HTR-8/SVneo (cell line): ENCODE measurements at places on chromosomes 1 and 21.
A peak's percentile ranks its signal among the peaks of the same experiment; 100 is the strongest.

DNA sequence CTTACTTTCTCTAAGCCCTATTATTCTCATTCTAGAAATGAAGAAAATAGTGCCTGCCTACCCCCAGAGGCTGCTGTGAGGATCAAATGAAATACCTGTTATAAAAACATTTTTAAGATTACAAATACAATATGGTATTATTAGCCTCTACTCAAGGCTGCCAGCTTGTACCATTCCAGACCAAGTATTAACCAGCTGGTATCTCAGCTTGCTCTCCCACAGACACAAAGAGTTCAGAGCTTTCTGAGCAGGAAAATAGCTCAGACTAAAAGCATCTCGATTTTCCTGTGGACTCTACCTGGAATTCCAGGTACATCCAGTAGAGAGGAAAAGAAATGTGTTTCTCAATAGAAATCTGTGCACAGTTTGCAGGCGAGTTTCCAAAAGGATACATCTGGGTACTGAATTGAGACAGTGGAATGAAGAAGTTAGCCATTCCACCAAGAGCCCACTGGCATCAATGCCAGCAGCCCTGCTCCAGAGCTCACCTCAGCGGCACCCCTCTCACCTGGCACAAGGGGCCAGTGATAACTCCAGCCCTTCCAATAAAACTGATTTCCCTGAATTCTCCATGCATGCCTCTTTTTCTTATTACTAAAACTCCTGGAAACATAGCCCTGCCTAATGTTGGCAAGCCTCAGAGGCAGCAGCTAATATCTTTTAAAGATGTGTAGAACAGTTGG is 31.0 kb downstream of the TGFBR3 start:
- no peak for DNase-seq

- no peak for DNase-seq
Measured at GRCh38 chr1:97412166-97412565, 508.7 kb downstream of the DPYD start.

DNA sequence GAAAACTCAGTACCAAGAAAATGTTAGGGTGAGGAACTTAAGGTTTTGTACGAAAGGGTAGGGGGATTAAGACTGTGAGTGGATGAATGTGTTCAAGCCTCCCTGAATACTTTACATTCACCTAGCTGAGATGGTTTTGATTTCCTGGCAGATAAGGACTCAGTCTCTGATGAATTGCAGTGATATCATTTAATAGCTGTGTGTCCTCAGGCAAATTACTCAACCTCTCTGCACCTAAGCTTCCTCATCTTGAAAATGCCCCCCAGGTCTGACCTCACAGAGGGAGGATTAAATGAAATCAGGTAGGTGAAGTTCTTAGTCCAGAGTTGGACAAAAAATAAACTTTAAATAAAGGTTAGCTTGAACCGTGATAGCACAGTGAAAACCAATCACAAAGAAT is 48.4 kb downstream of the CAMK2N1 start:
- no peak for DNase-seq

- no peak for DNase-seq
Measured at GRCh38 chr1:31498376-31499040, 77.8 kb upstream of the TINAGL1 start.

GRCh38 chr1:175514387-175514953 is 228.9 kb downstream of the TNR start:
- DNase-seq: no peak

- no peak for DNase-seq
Measured at GRCh38 chr1:211653959-211654496, 21.4 kb downstream of the NEK2 start.

GRCh38 chr1:160193091-160193819 is 2.9 kb downstream of the CASQ1 start:
- DNase-seq: peak; percentile 60

- no peak for DNase-seq
Measured at GRCh38 chr1:56098946-56099345, 480.4 kb downstream of the PLPP3 start.

DNA sequence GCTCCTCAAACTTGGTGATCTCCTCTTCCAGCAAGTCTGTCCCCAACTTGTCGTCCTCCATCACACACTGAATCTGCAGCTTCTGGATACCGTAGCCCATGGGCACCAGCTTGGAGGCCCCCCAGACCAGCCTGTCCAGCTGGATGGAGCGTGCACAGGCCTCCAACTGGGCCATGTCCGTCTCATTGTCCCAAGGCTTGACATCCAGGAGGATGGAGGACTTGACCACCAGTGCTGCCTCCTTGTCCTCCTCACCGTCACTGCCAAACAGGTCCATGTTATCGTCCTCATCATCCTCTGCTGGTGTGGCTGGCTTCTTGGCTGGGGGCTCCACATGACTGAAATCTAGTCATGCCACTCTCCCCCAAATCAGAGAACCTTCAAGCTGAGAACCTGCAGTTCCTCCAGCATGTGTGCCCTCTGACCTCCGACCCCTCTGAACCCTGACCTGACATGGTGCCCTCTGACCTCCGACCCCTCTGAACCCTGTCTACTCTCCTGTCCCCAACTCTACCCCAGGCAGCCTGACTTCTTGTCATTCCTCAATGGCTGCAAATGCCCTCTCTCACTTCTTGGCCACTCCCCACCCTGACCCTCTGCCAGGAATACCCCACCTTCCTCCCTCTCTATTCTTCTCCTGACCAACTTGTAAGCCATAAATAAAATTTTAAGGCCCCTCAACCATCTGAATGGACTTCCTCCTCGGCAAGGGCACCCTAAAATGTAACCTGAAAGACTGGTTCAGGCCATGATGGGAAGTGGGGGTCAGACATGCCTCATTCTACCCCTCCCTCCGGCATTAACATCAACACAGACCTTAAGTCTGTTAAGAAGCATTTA is 275.7 kb upstream of the C1orf174 start:
- DNase-seq: no peak

GRCh38 chr1:65904681-65905083 is 112.0 kb downstream of the PDE4B start:
- DNase-seq: no peak

DNA sequence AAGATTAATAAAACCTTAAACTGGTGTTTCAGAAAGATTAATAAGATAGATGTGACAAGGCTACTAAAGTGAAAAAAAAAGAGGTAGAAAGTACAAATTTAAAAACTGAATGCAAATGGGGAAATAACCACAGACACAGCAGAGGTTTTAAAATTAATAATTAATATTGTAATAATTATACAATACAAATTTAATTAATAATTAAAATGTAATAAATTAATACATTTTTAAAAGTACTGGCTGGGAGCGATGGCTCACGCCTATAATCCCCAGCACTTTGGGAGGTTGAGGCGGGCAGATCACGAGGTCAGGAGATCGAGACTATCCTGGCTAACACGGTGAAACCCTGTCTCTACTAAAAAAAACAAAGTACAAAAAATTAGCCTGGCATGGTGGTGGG is 26.8 kb downstream of the CD2 start:
- DNase-seq: no peak

GRCh38 chr1:228452194-228453021 is 34.8 kb upstream of the RNF187 start:
- no peak for DNase-seq

DNA sequence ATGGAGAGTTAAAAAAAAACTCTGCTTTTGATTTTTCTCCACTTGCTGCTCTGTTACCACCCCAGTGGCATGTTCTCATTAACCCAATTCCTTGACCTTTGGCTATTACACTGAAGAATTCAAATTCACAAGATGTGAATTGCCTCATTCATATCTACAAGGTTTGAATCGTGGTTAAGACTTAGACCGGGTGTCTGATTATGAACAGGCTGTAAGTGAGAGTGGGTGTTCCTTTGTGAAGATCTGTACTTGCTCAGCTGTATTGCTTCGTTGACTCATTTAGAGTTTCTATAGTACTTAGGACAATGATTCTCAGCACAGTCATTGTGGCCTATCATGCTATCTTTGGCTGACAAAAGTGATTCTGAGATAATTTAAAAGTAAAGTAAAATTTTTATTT is 36.4 kb downstream of the DNM3 start:
- DNase-seq: no peak

GRCh38 chr1:159939678-159940002 is 5.8 kb downstream of the IGSF9 start:
- DNase-seq: no peak

- no peak for DNase-seq
Measured at GRCh38 chr1:165235777-165236291, 120.7 kb downstream of the LMX1A start.

- DNase-seq: no peak
Measured at GRCh38 chr1:22810378-22810777, 99.7 kb downstream of the EPHB2 start.

DNA sequence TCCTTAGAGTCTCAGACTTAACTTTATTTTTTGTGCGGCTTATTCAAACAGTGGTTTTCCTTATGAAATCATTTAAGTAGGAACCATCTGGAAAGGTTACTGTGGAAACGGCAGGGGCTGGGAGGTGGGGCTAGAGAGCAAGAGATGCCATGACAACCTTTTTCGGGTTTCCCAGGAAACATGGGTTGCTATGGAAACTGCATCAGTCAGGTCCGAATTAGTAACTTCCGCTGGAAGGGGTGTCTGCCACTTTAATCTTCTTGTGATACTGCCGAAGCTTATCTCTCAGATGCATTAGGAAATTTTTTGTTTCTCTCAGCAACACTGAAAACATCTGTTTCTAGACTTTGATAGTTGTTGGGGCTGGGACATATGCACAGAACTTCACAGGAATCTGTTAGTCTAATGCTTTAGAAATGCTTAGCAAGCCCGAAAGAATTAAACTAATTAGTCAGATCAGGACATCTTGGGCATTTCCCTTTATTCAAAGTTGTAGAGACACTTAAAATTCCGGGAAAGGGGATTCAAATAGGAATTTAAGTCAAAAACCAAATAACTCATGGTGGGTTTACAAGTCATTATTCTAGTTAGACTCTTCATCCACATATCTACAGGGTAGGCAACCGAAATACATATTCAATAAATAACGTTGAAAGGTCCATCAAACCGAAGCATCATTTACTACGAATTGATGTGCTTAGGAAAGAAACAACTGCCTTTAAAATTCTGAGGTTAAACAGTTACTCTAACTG is 2.6 kb downstream of the KCNA3 start:
- DNase-seq: no peak

- no peak for DNase-seq
Measured at GRCh38 chr1:24986372-24986965, 56.4 kb upstream of the RUNX3 start.

GRCh38 chr1:226946285-226946684 is 6.2 kb downstream of the COQ8A start:
- no peak for DNase-seq

GRCh38 chr1:110690709-110691365 is 16.1 kb upstream of the KCNA3 start:
- DNase-seq: no peak

DNA sequence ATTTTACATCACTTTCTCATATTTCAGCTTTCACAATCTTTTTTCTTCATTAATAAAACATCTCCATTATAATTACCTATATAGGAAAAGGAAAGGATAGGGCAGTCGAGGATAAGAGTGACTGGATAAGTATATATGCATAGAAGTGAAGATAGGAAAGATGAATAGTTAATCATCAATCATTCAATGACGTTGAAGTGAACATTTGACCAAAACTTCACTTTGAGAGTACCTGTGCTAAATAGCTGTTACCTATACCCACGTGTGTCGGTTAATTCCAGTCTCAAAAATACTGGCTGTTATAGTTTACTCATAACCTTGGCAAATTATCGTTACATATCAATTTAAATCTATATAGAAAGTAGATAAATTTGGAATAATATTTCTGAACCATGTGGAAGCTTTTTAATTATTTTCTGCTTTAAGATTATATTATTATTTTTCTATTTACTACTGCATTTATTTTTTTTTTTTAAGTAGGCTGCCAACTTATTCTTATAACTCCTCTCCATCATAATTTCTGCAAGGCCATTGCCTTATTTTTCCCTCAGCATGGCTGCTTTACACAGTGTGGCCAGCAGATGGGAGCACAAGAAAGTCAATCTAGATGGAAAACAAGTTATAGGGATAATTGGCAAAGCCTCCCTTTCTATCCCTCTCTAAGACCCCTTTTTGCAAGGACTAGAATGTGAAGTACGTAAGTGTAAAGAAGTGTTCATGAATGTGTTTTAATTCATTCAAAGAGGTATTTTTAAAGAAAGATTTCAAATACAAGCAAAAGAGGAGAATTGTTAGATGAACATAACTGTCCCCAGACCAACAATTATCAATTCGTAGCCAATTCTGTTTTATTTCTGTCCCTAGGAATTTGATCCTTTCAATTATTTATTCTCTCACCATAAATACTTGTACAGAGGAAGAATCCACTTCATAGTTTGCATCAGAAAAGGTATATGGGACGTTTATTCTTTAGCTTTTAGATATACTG is 290.4 kb downstream of the KCNT2 start:
- DNase-seq: no peak

DNA sequence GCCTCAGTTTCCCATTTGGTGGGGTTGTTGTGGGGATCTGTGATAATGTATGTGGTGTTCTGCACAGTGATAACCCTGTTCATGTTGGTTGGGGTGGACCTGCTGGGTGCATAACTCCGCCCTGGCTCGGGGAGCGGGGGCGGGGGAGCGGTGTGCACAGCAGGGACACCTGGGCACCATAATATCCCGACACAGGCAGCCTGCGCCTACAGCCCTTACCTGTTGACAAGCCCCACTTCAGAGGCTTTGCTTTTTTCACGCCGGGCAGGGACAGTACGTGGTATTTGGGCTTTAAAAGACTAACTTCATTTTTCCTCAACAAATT is 48.0 kb upstream of the ACOT11 start:
- DNase-seq: no peak

- no peak for DNase-seq
Measured at GRCh38 chr1:94614996-94615395, 73.4 kb upstream of the F3 start.

- DNase-seq: no peak
Measured at GRCh38 chr1:181809991-181810545, 251.4 kb downstream of the ZNF648 start.

DNA sequence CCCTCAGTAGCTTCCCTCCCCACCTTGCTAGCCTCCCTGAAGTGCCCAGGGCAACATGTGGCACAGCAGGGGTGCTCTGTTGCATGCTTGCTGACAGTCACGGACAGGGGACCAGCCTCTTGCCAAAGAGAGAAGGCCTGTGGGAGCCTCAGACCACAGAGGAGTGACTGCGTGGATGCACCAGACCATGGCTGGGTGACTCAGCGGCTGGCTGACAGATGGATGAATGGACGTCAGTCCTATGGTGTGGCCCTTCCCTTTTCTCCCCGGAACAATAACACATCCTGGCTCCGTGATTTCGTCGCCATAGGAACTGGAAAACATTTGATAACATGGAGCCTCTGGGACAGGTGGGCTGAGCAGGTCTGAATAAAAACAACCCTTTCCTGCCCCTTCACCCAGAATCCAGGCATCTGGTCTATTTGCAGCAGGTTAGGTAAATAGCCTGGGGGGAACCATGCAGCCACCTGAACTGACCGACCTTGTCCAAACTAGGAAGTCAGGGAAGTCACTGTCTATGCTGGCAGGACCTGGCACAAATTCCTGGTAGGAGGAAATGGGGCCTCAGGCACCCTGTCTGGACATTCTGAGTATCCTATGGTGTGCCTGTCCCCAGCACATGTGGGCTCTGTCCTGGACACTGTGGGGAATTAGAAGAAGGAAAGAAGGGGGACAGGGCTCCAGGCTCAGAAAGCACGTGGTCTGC is 53.3 kb downstream of the NENF start:
- peak; percentile 79 for DNase-seq
